ENCODE measurements at places on chromosomes 5 and 9.

DNA sequence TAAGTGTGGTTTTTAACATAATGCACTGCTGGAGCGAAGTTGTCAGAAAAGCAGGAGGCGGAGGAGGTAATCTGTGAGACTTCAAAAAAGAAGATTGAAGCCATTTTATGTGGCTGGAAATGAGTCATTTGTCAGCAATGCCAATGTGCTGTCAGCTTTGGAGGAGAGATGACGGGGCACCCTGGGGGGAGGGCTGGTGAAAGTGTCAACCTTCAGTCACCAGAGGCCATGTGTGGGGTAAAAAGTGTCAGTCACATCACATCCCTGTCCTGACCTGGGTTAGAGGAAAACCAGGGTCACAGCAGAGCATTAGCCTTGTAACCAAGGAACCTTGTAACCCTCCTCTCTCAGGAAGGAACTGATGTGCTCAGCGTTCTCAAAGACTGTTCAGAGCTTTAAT is 59.1 kb downstream of the TLR4 start:
- DNase-seq = no peak

- DNase-seq = peak; percentile 66
Measured at GRCh38 chr5:92939428-92939827, 641.6 kb downstream of the NR2F1-AS1 start.

GRCh38 chr5:85000671-85001070 is 616.0 kb upstream of the EDIL3 start:
- DNase-seq = no peak

GRCh38 chr9:37956904-37957663 is 53.2 kb upstream of the SLC25A51 start:
- no peak for DNase-seq

DNA sequence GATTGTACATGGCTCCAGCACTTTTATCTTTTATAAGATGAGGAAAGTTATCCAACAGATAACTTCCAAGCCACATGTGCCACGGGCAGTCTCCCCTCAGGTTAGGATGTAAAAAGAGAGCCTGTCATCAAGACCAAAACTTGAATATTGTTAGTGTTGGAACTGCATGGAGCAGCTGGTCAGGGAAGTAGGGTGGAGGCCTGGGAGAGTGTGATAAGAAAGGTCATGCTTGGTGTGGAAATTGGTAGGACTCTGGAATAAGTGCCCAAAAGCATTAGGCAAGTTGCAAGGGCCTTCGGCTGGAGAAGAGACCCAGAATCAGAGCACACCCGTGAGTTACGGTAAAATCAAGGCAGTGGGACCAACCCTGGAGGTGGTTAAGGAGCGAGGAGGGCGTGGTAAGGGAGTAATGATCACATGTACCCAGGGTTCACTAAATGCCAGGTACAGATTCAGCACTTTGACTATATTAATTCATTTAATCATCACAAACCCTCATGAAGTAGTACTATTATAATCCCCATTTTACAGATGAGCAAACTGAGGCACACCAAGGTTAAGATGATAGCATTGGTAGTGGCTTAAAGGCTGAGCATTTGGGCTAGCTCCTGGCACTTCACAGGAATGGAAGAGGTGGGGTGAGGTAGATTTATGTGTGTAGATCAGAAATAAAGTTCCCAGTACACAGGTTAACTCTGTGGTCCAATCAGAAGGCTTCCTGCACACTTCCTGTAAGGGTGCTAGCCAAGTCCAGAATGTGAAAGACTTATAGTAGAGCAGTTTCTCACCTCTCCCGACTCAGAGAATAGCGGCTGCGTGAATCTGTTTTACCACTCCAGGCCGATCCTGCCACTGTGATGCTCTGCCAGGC is 96.5 kb upstream of the ZNF608 start:
- DNase-seq = no peak

GRCh38 chr5:73388306-73388684 is 60.3 kb downstream of the FOXD1 start:
- no peak for DNase-seq

- DNase-seq = peak; percentile 75
Measured at GRCh38 chr9:14312719-14313377, 1.1 kb downstream of the NFIB start.

DNA sequence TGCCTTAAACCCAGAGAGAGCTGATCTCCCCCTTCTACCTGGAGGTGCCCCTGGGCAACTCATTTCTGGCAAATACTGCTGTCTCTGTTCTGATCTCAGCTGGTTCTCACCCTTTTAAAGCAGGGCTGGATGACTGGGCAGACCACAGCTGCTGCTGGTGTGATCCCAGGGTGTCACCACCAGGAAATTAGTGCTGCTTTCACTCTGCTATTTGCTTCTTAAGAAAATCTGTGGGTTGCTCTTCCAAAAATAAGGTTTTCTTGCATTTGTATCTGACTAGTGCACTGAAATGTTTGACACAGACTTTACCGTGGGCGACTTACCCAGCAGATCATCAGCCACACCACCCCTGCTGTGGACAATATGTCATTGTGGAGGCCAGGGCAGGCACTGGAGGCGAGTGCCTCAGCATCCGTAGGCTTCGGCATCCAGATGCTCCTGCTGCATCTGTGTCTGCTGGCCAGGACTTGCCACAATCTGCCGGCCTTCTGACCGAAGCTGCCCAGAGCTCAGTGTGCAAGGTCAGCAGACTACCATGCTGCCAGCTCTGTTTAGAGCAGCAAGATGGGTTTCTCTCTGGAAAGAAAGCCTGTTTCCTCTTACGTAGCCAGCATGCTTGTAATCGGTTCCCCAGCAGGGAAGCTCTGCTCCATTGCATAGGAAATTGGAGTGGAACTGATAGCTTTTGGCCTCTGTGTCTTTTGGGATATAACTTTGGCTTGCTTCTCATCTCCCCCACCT is 13.6 kb downstream of the ARHGAP26 start:
- DNase-seq = peak; percentile 41

GRCh38 chr5:31244921-31245320 is 51.4 kb downstream of the CDH6 start:
- DNase-seq = no peak

- DNase-seq = no peak
Measured at GRCh38 chr9:34777666-34778065, 67.7 kb upstream of the CCL21 start.

- DNase-seq = no peak
Measured at GRCh38 chr5:126681970-126682369, 81.2 kb downstream of the PHAX start.

- DNase-seq = no peak
Measured at GRCh38 chr5:100577506-100577905, 42.3 kb downstream of the FAM174A start.

DNA sequence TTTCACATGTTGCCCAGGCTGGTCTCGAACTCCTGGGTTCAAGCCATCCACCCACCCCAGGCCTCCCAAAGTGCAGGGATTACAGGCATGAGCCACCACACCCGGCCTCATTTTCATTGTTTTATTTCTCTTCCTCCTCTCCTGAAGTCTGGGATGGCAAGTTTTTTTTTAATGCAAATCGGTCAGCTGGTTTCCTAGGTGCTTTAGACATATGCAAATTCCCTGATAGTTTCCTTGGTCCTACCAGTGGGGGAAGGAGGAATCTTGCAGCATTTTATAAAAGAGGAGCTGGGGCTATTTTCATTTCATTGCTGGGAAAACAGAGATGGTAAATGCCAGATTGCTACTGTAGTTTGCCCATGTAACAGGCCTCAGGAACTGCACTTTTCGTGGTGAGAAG is 179.4 kb downstream of the ACTL7B start:
- DNase-seq = no peak

DNA sequence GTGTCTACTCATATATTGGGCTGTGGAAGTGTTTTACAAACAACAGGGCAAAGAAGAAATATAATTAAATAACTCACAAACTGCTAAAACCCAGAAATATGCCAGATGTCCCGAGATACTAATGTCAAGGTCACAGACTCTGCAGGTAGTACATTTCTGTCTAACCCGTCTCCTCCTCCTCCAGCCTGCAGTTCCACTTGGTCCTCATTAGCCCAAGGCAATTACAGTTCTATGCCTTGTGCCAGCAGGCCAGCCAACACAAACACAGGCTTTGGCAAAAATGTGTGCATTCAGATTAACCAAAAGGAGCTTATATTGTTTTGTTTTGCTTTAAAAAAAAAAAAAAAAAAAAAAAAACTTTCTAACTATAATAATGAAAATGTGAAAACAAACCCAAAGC is 148.8 kb downstream of the MYO10 start:
- no peak for DNase-seq

DNA sequence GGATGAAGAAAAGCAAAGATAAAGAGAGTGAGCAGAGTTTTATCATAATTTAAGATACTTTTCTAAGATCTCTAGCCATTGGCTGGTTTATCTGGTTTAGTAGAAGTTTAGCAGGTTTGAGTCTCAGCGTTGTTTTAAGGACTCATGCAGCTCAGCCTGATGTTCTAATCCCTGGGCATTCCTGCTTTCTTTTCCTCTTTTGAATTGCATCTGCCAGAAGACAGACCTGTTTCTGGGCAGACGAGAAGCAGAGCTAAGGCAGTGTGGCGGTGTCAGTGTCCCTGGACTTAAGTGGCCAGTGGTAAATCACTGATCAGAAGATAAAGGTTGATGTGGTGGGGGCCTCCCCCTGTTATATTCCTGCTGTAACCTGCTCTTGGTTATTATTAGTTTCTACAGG is 138.6 kb downstream of the ADCY2 start:
- no peak for DNase-seq

Data from spinal cord (tissue), 10 donors.